ENCODE measurements at places on chromosomes 11 and 22.

- DNase-seq: no peak
Observed at GRCh38 chr11:44266056-44266780, 43.7 kb downstream of the ALX4 start.

DNA sequence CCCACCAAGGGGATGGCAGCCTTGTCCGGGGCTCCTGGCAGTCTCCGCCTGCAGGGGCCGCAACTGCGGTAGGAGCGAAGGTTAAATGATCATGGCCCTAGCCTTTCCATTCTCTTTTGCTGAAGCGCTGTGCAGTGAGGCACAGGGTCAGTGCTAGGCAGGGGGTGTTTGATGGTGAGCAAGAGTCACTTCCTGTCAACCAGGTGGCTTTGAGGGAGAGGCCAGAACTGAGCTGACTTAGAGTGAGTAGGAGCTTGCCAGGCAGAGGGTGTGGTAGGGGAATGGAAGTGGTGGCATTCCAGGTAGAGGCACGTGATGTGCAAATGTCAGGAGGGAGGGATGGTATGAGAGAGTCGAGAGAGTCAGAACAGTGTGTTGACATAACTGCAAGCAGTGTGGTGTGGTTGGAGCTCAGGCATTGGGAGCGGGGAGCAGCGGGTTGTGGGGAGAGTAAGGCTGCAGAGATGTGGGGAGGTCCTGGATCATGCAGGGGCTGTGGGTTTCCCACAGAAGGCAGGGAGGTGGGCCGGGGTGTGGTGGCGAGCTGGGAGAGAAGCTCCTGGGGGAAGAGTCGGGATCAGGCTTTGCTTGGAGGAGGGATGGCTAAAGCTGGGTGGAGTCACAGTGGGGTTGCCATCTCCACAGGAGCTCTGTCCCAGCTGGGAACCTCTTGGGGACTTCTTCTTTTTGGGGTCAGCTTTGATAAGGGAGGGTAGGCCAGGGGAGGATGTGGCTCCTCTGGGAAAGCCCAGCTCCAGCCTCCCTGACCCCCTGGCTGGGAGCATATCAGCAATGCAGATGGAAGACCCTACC lies 33.3 kb downstream of the AMPD3 start:
- no peak for DNase-seq

- no peak for DNase-seq
Observed at GRCh38 chr22:45036154-45036553, 26.3 kb upstream of the PHF21B start.

DNA sequence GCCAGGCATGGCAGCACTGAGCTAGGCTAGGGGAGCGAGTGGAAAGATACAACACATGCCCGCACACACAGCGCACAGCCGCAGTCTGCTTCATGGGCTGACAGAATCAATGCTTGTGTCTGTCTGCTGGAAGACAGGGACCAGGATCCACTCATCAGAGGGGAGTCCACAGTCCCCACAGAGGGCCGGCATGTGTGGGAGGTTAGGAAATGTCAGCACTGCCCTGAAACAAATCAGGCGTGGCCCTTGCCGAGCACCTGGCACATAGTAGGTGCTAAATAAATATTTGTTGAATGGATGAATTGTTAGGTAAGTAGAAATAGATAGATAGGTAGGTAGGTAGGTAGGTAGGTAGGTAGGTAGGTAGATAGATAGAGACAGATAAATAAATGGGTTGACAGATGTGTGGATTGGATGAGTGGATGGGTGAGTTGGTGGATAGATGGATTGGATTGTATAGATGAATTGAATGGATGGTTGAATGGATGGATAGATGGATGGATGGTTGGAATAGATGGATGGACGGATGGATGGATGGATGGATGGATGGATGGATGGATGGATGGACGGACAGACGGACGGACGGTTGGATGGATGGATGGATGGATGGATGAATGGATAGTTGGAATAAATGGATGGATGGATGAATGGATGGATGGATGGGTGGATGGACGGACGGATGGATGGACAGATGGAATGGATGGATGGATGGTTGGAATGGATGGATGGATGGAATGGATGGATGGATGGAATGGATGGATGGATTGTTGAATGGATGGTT lies 3.3 kb downstream of the SLC22A12 start:
- no peak for DNase-seq

- DNase-seq: no peak
Observed at GRCh38 chr11:104830080-104830479, 68.2 kb downstream of the CASP12 start.

DNA sequence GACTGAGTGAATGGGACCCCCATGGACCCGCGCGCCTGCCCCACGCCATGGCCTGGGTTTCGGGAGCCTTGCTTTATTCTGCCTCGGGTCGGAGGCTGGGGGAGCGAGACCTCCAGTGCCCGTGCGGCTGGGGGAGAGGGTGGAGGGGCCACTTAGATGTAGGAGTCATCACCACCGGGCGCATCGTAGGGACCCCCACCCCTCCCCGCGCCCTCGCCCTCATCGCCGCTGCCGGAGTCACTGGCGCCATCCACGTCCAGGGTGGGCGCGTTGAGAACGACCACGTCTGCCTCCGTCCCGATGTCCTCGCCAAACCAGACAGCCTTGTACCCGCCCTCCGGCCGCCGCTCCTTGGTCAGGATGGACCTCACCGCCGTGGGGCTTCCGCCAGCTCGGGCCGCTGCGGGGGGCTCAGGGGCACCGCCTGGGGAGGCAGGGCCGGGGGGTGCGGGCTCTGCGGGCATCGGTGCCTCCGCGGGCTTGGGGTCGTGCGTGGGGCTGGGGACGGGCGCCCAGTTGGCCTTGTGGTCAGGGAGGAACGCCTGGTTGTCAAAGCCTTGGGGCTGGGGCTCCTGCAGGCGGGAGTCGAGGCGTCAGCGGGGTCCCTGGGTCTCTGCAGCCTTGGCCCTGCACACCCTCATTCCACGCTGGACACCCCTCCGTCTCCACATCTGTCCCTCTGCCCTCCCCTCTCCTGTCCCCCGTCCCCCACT lies 1.6 kb upstream of the IRF7 start:
- DNase-seq: no peak

- no peak for DNase-seq
Observed at GRCh38 chr11:35082321-35083180, 56.4 kb upstream of the CD44 start.

- no peak for DNase-seq
Observed at GRCh38 chr22:43490311-43490710, 78.5 kb downstream of the MPPED1 start.
